Activated CD4-positive, alpha-beta T cell treated with anti-CD3 and anti-CD28 coated beads, Interleukin-2, amount 10 ng/mL, durations not matched to agents 7 days and 5 days (primary cell): ENCODE measurements at places on chromosomes 4 and X. TPM values are rescaled to one million over a fixed set of nuclear protein-coding genes. Genes with fewer than 3 reads are reported as not detected.

DNA sequence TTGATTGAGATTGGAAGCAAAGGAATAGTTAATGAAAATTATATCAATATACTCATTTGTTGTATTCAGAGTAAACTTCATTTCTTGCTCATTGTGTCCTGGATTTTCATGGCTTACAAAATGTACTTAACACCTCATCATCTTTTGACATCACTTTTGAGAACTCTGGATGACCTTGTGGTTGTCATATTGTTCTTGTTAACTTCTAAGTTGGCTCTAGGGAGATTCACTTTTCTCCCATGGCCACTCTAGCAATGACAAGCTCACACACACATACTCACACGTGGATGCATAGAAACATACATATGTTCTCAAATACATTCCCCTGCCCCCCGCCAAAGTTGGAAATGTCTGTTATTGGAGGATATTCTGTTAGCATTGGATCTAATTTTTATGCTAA is 15.3 kb downstream of the PHEX start:
- H3K36me3 ChIP-seq = no peaks in the 10 kb centered on the region
- no peak overlapping the region for H3K4me3 ChIP-seq
- DNase-seq = no peak
- H3K27me3 ChIP-seq = no peaks in the 10 kb centered on the region
- H3K4me1 ChIP-seq = no peaks in the 10 kb centered on the region
- no peak overlapping the region for H3K27ac ChIP-seq

DNA sequence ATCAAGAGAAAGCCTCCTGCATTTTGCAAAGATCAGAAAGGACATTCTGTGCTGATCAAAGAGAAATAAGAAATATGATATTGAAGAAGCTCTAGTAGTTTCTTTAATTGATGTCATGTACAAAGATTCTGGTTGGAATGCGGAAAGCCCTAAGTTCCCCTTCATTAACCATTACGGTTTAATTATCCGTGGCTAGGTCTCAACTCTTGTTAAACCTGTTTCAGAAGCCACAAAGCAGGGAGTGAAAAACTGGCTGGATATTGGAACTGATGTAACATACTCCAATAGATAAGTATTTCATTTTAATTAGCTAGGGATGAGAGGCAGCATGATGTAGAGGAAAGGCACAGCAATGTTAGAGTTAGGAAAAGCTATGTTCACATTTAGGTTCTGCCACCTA is 55.7 kb downstream of the SPANXN3 start:
- no peak overlapping the region for H3K27ac ChIP-seq
- DNase-seq = no peak
- no peaks in the 10 kb centered on the region for H3K27me3 ChIP-seq
- H3K4me3 ChIP-seq = no peak overlapping the region
- no peaks in the 10 kb centered on the region for H3K36me3 ChIP-seq

DNA sequence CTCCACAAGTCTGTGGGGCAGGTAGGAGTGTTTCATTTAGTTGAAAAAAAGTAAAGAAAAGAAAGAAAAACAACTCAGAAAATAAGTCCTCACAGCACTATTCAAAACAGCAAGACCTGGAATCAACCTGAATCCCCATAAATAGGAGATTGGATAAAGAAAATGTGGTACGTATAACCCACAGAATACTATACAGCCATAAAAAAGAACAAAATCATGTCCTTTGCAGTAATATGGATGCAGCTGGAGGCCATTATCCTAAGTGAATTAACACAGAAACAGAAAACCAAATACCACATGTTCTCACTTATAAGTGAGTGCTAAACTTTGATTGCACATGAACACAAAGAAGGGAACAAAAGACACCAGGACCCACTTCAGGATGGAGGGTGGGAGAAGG is 71.9 kb downstream of the ARSJ start:
- peaks cover 24% of the 10 kb centered on the region for H3K4me1 ChIP-seq
- H3K36me3 ChIP-seq = peaks cover 3% of the 10 kb centered on the region
- no peak overlapping the region for H3K27ac ChIP-seq
- H3K27me3 ChIP-seq = no peaks in the 10 kb centered on the region
- H3K4me3 ChIP-seq = no peak overlapping the region

GRCh38 chrX:38044701-38045100 is 38.3 kb downstream of the SYTL5 start:
- H3K27ac ChIP-seq = no peak overlapping the region
- H3K27me3 ChIP-seq = no peaks in the 10 kb centered on the region
- no peaks in the 10 kb centered on the region for H3K4me1 ChIP-seq
- H3K4me3 ChIP-seq = no peak overlapping the region

DNA sequence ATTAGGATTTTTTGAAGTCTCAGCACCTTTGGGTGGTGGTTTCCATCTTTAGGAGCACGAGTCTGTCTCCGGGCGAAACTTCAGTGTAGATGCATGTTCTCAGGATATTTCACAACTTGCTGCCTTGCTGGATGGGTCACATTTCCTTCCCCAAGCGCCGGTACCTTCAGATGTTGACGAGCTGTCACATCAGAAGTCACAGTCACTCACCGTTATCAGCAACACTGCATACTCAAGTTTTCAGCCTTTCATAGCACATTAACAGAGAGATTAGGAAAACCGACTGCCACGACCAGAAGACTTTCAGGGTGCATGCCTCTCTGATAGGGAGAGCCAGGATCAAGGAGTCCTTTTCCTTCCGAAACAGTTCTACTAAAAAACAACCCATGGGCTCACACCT is 77.8 kb downstream of the SHROOM2 start:
- no peak for DNase-seq
- no peaks in the 10 kb centered on the region for H3K4me1 ChIP-seq
- no peak overlapping the region for H3K4me3 ChIP-seq
- peaks cover 18% of the 10 kb centered on the region for H3K27me3 ChIP-seq

- peaks cover 7% of the 10 kb centered on the region for H3K36me3 ChIP-seq
- H3K27me3 ChIP-seq = peaks cover 2% of the 10 kb centered on the region
- H3K4me3 ChIP-seq = no peak overlapping the region
- H3K4me1 ChIP-seq = peaks cover 6% of the 10 kb centered on the region
- H3K27ac ChIP-seq = no peak overlapping the region
- DNase-seq = no peak
Observed at GRCh38 chr4:10175626-10176025, 59.0 kb upstream of the WDR1 start.

DNA sequence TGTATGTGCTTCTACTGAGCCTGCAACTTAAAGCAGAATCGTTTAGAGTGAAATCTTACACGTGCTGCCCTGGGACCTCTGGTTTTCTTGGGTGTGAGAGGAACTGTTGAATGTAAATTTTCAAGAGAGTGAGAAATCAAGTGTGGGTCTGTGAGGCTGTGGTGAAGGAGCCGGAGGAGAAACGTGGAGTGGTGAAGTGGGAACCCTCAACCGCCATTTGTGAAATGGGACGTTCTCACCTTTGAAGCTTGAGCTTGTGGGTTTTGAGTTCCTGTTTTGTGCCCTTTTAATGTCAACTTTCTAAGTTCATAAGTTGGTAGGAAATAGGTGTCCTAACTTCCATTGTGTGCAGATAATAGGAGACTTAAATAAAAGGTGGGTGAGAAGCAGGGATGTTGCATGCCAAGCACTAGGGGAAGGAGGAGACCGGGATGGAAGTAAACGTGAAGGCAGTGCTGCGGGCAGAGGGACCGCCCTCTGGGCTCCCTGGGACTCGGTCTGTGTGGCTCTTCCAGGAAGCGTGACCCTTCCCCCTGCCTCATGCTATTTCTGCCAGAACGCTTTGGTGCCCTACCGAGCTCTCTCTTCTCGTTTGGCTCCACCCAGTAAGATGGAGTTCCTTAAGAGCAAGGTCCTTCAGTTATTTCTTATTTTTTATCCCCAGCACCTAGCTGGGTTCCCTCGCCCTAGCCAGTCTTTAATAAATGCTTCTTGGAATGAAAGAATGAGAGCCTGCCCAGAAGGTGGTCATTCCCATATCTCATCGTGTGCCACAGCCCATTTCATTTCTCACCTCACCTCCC is 56.0 kb downstream of the TMEM131L start:
- peak overlapping the region; percentile 61 for H3K4me3 ChIP-seq
- no peaks in the 10 kb centered on the region for H3K27me3 ChIP-seq
- DNase-seq = peak; percentile 75
- H3K4me1 ChIP-seq = peaks cover 95% of the 10 kb centered on the region
- peak overlapping the region; percentile 94 for H3K27ac ChIP-seq

DNA sequence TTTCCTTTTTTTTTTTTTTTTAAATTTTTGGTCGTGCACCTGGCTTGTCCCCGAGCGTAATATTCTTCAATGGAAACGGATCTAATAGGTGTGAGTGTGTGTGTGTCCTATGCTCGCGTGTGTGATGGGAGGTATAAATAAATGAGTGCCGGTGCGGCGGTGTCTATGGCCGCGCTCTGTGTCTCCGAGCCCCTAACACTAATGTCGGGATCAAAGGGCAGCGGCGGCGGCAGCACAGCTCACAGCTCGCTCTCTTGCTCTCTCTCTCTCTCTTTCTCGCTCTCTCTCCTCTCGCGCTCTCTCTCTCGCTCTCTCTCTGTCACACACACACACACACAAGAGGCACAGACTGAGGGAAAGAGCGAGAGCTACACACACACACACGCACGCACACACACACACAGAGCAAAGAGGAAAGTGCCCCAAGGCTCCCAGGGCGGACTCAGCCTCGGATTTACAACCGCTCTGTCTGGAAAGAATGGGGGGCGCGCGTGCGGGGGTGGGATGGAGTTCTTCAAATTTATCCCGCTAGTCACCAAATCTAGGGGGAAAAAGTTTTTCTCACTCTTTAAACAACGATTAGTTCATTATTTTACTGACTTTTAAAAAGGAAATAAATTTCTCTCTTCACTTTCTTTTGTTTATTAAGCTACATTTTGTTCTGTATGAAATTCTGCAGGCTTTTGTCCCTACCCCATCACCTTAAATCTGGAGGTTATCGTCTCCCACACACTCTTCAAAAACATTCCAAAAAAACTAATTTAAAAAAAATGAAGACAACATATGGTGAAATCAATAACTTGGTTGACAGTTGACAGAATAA is at the start of gene ZNF827:
Gene ZNF827 (minus strand): TSS at position 206 of the 823 bp plus-strand sequence. CDS start 416 bp downstream, outside the sequence.
- peak; percentile 78 for DNase-seq
- H3K36me3 ChIP-seq = peaks cover 6% of the 10 kb centered on the region
- peak within 1 kb of the TSS; percentile 93 for H3K27ac ChIP-seq
- H3K4me1 ChIP-seq = peaks cover 32% of the 10 kb centered on the region
- H3K27me3 ChIP-seq = peaks cover 6% of the 10 kb centered on the region

- H3K36me3 ChIP-seq = no peaks in the 10 kb centered on the region
- peaks cover 3% of the 10 kb centered on the region for H3K27me3 ChIP-seq
- DNase-seq = peak; percentile 20
- no peaks in the 10 kb centered on the region for H3K4me1 ChIP-seq
- no peak overlapping the region for H3K27ac ChIP-seq
Observed at GRCh38 chr4:73019462-73020047, 50.0 kb downstream of the COX18 start.

GRCh38 chrX:72095370-72095769 is 36.3 kb downstream of the RTL5 start:
- DNase-seq = no peak
- H3K4me1 ChIP-seq = peaks cover 13% of the 10 kb centered on the region
- no peaks in the 10 kb centered on the region for H3K36me3 ChIP-seq
- no peak overlapping the region for H3K4me3 ChIP-seq

DNA sequence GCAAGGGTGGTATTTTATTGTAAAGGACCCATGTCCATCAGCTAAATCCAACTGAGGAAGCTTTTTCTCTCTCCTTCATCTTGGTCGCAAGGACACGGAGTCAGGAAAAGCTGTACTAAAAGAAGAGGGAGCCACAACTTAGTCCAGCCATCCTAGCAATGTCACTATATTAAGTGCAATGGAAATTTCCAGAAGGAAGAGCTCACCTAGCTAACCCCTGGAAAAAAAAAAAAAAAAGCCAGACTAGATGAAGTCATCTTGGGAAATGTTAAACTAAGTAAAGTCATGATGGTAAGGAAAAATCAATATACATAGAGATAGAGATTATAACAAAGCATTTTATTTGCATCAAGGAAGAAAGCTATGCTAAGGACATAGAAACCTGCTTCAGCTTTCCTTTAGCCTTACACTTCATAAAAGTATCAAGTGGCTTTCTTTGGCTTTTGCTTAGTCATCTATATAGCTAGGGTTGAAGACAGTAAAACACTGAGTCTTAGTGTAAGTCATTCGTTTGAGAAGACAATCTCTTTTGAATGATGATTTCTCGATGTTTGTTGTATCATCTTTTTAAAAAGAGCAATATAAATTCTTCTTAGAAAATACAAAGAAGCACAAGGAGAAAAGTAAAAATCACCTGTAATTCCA is 18.6 kb upstream of the CA5B start:
- H3K27me3 ChIP-seq = no peaks in the 10 kb centered on the region
- no peaks in the 10 kb centered on the region for H3K36me3 ChIP-seq
- DNase-seq = no peak
- H3K27ac ChIP-seq = no peak overlapping the region
- peaks cover 1% of the 10 kb centered on the region for H3K4me1 ChIP-seq
- no peak overlapping the region for H3K4me3 ChIP-seq

DNA sequence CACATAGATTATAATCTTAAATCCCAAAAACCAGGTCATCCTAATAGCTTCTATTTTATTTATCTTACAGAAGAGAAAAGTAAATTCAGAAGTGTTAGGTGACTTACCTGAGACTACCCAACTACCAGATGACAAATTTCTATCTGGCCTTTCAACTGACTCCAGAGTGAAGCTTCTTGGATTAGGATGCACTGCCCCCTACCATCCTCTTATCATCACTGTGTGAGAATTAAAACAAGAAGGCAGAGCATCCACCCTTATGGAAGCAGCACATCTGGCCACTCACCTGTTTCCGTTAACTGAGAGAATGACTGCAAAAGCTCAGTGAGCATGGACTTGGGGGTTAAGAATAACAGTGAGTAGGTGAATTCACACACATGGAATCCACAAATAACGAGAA is 502.6 kb upstream of the TECRL start:
- DNase-seq = no peak
- no peaks in the 10 kb centered on the region for H3K4me1 ChIP-seq
- H3K27me3 ChIP-seq = no peaks in the 10 kb centered on the region
- H3K36me3 ChIP-seq = no peaks in the 10 kb centered on the region

TAF7L gene
- total RNA-seq = not detected

EDA2R gene
- total RNA-seq = 3.6 TPM

FGB gene
- not detected for total RNA-seq

NDST3 gene
- not detected for total RNA-seq
